ENCODE measurements at places on chromosomes 12 and 14.

DNA sequence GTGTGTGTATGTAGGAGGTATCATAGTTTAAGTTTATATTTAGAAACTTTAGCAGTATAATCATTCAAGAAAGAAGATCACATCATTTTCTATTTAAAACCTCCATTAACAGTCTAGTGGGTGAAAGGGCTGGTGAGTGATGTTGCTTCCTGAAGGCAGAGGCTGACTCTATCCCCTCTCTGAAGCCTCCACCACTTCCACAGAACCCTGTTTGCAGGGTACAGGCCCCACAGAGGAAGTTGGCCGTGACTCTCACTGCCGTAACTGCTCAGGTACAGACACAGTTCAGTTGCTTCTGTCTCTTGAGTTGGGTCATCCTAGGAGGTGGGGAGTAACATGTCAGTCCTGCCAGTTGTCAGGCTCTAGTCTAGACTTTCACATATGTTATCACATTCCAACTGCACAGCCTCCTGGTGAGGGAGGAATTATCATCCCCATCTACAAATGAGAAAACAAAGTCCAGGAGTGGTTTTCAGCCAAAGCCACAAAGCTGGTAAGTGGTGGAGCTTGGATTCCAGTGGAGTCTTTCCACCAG, 31.5 kb downstream of the CFL2 start:
- DNase-seq = no peak

DNA sequence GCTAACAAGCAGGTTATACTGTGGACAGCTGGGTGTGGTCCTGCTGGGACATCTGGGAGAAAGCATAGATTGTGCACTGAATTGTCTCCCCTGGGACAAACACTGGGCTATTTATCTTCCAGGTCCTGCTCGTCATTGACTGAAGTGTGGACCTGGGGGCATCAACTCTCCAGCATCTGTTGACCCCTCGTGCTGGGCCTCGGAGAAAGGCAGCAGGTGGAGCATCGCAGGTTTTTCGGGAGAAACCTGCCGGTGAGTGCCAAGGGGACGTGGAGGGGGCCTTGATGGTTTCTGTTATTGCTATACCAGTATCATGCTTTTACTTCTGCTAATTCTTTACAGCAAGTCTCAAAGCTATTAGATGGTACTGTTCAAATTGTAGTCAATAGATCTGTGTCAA, 81.3 kb downstream of the CPSF2 start:
- no peak for DNase-seq

DNA sequence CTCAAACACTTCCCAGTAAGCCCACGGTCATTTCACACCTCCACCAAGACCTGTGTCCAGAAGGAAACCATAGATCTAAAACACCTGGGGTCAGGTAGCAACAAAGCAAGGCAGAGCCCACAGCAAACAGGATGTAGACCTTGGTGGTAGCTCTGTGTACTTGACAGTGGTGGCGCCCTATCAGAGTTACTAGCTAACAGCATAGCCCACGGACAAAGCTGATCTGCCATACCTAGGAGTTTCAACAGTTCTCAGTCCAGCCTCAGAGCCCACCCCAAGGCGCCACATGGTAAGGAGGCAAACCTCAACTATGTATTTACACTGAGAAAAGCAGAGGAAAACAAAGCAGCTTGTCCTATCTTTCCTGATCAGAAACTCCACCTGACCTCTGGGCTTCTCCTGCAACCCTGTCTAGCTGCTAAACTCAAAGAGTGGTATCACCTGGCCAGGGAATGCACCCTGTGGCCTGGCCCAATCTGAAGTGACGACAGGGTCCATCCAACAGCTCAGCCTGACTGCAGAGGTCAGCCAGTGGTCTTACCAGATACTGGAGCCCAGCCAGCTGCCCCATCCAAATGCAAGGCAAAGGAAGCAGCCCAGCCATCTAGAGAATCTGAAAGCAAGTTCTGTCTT, 46.3 kb downstream of the STON2 start:
- DNase-seq = no peak

DNA sequence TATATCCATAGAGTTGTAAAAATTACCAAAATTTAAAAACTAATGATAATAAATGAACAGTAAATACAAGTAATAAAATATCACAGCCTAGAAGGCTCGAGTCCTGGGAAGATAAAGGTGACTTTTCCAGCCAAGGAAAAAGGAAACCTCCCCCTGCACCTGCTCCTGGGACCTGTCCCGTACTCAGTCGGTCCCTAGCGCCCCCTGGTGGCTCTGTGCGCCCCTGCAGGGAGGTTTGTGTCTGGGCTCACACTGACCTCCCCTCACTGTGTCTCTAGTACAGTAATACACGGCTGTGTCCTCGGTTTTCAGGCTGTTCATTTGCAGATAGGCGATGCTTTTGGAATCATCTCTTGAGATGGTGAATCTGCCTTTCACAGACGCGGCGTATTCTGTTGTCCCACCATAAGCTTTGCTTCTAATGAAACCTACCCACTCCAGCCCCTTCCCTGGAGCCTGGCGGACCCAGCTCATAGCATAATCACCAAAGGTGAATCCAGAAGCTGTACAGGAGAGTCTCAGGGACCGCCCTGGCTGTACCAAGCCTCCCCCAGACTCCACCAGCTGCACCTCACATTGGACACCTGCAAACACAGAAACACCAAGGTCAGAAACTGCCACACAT, 1030.4 kb downstream of the TMEM121 start:
- DNase-seq = peak; percentile 80

GRCh38 chr14:76045773-76046172, 60.2 kb downstream of the IFT43 start:
- DNase-seq = no peak

DNA sequence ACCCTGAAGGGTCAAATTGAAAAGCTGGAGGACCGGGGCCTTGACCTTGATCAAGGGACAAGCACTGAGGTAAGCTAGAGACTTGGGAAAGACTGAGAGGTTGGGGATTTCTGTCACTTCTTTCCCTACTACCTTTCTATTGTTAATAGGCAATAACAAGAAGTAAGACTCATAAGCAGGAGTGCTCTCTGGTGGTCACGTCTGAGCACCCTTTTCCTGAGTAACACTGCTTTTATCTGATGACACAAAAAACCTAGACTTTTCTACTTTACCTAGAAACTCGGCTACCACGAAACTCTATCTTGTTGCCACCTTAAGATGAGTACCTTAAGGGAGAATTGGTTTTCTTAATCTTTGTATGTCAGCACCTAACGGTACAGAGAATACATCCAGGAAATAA, 35.5 kb upstream of the PPFIBP1 start:
- DNase-seq = no peak

- DNase-seq = no peak
Measured at GRCh38 chr12:59928416-59928815, 332.6 kb downstream of the SLC16A7 start.

- no peak for DNase-seq
Measured at GRCh38 chr14:26636561-26636960, 38.7 kb upstream of the NOVA1 start.

DNA sequence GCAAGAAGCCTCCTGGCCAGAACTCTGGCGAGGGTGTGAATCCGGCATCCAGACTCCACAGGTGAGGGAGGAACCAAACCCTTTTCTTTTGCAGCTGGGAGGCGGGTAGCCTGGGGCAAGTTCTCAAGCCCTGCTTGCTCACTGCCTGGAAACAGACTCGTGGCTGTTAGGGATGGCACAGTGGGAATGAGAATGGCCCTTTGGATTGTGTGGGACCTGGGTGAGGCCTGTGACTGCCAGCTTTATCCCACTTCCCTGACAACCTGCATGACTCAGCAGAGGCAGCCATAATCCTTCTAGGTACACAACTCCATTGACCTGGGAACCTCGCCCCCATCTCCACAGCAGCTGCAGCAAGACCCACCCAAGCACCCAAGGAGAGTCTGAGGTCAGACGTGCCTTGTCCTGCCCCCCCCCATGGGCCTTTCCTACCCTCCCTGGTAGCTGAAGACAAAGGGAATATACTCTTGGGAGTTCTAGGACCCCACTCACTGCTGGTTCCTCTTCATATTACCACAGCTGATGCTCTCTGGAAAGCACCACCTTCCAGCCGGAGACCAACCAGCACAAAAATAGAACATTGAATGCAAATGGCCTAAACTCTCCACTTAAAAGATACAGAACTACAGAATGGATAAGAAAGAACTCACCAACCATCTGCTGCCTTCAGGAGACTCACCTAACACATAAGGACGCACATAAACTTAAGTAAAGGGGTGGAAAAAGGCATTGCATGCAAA, 5.1 kb upstream of the GPR33 start:
- DNase-seq = no peak

- DNase-seq = no peak
Measured at GRCh38 chr12:14239935-14240872, 125.3 kb upstream of the ATF7IP start.

- no peak for DNase-seq
Measured at GRCh38 chr12:77722536-77722935, 108.2 kb upstream of the NAV3 start.

GRCh38 chr12:6078398-6079096, 45.9 kb downstream of the VWF start:
- DNase-seq = no peak

DNA sequence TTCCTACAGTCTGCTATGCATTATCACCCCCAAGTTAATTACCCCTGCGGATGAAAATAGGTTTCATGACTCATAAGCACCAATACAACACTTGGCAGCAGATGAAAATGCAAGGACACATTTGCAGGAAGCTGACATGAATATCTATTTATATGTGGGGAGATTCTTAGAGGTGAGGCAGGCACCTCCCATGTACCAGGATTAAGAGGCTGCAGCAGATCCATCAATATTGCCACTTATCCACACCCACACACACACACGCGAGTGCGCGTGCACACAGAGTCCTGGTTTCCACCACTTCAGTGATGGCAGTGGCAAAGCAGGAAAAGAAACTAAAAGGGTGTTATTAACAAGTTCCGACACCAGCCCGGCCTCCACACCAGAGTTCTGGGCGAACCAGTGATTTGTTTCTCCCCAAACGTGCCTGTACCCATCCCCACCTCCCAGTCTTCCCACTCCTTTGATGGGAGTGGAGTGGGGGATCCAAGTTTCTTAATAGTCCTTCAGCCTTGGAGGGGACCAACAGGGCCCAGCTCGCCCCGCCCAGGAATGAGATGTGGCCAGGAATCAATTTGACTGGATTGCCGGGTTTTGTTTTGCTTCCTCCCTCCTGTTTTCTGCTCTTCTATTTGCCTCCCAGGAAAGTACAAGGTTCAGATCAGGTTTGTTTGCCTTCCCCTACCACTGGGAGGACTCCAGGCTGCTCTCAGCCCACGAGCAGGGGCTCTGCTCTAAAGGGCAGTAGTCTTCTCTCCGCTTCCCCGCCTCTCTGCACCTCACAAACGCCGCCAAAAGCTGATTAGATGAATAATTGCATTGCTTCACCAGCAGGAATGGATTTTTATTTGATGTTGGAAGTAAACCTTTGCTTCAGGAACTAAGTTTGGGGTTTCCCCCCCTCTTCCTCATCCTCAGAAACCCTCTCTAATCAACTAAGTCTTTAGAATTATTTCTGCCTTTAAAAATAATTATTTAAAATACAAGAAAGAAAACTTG, 5.2 kb downstream of the IRF2BPL start:
- DNase-seq = peak; percentile 32

DNA sequence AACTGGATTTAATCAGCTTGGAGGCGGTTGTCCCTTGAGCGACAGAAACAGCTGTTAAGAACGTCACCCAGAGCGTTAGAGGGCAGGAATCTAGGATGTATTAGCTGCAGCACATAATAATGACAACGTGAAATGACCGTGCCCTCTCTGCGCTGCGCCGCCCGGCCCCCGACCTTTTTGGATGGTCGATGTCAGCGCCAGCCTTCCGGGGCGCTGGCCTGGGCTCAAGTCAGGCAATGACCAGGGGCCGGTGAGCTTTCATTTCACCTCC, 427 bp upstream of the TMEM120B start:
- DNase-seq = peak; percentile 10

DNA sequence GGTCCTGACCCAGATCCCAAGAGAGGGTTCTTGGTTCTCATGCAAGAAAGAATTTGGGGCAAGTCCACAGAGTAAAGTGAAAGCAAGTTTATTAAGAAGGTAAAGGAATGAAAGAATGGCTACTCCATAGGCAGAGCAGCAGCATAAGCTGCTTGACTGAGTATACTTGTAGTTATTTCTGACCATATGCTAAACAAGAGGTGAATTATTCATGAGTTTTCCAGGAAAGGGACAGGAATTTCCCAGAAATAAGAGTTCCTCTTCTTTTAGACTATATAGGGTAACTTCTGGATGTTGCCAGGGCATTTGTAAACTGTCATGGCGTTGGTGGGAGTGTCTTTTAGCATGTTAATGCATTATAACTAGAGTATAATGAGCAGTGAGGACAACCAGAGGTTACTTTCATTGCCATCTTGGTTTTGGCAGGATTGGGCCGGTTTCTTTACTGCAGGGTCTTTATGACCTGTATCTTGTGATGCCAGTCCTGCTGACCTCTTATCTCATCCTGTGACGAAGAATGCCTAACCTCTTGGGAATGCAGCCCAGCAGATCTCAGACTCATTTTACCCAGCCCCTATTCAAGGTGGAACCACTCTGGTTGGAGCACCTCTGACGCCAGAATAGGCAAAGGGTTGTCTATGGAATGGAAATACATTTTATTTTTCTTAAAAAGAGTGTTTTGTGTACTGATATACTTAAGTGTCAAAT, 113.8 kb downstream of the OTOGL start:
- DNase-seq = no peak

GRCh38 chr12:24845615-24846014, 103.3 kb downstream of the BCAT1 start:
- DNase-seq = no peak

- DNase-seq = no peak
Measured at GRCh38 chr14:101839236-101839635, 77.7 kb downstream of the PPP2R5C start.

GRCh38 chr12:101501410-101501995, 26.4 kb downstream of the SPIC start:
- no peak for DNase-seq

DNA sequence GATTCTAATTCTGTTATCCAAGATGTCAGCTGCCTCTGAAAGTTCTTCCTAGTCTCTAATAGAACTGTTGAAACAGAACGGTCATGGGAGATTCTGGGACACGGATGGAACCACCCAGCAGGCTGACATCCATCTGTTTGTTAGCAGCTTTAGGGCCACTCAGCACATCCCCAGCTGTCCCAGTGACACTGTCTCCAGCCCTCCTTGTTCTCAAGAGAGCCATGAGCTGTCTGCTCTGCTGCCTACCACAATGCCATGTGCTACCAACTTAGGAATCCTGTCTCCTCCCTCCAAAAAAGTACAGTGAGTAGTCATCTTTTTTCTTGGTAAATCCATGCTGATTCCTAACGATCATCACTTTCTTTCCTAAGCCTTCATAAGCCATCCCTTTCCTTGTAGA, 130.5 kb downstream of the ZFP36L1 start:
- DNase-seq = no peak

GRCh38 chr12:68361953-68362352, 29.8 kb upstream of the MDM1 start:
- no peak for DNase-seq

Measured in stimulated activated CD4-positive, alpha-beta T cell treated with anti-CD3 and anti-CD28 coated beads, Interleukin-4, amount 100 ng/mL, for 1 hour (primary cell).